Suprapubic skin (tissue), 4 donors: ENCODE measurements at places on chromosomes 3 and 15.

DNA sequence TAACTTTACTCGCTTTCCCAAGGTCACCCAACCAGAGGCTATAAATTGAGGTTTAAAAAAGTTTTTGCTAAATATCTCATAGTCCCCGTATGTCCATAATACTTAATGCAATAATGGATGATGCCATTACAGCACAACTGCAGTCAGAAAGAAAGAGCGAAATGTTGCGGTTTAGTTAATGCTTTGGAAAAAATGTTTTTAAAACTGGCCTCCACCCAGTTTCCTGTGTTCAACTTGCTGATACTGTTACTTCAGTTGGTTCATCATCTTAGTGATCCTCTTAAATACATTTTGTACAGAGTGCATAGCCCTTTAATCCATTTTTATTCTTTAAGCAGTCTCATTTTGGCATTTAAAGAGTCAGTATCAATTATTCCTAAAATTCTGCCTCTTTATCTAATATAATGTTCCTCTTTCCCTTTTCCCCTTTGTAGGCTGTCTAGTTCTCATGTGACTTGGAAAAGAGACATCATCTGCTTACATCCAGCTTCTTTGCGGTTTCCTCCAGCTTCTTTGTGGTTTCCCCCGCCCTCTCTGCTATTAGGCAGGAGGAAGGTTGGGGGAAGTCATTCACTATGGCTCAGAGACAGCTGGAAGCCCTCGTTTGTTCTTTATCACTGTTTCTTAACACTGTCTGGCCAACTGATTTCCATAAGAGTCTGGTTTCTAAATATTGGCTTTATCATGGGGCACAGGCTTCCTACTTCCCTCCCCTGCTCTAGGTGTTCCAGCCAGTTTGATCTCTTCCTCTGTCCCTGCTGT lies 154.3 kb downstream of the GOLIM4 start:
- no peak for DNase-seq

- DNase-seq: no peak
These were observed 62.9 kb upstream of the RAP2B start for GRCh38 chr3:153099131-153099530.

- DNase-seq: no peak
These were observed 69.5 kb downstream of the TIPARP start for GRCh38 chr3:156743859-156744258.

GRCh38 chr3:101303089-101303731 lies 17.2 kb downstream of the IMPG2 start:
- DNase-seq: no peak

DNA sequence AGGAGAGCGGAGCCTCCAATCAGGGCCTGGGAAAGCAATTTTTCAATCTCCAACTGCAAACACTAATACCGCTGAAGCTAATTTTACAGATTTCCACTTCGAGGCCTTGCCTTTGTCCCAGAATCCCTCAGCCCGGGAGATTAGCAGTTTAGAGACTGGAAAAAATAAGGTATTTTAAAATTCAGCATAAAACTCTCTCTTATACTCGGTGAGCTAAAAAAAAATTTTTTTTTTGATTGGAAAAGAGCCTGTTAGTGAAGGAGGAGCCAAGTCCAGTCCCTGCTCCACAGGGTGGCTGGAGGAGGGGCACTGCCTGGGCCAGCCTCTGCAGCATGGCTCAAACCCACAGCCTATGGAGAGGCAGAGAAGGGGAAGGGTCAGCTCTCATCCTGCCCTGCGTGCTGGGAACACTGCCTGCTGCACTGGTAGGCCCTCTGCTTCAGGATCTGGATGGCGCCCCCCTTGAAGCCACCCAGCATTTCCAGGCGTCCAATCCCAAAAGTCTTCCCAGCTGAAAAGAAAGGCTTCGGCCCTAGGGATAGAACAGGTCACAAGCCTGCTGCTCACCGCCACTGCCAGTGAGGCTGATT lies 48.9 kb downstream of the CACNA2D2 start:
- no peak for DNase-seq

- DNase-seq: no peak
These were observed 426.7 kb upstream of the FRG2C start for GRCh38 chr3:75237477-75237876.

DNA sequence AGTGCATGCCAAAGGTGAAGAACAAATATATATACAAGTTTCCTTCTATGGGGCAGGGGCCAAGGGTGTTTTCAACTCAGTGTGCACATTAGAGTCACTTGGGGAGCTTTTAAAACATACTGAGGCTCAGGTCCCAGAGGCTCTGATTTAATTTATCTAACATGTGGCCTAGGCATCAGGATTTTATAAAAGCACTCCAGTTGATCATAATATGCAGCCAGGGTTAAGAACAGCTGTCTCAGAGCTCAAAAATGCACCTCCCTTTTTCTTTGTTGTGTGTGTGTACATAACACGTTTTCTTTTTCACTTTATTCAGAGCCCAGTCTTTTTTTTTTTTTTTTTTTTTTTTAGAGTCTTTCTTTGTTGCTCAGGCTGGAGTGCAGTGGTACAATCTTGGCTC lies 57.9 kb upstream of the SETD2 start:
- no peak for DNase-seq

- no peak for DNase-seq
These were observed 44.9 kb downstream of the DLEC1 start for GRCh38 chr3:38083871-38084333.

DNA sequence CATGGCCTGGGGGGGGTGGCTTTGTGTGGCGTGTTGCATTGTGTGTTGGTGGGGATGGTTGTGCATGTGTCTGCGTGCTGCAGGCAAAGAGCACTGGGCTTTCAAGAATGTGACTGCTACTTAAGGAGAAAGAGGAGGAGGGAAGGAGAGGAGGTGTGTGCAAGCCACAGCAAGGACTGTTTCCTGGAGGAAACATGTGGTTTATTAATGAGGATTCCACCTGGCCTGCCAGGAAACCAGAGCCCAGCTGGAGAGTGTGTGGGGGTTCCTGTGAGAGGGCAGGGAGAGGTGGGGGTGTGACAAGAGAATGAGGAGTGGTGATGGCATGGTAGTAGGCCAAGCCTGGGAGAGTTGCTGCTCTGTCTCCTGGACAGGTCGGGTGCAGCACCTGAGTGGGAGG lies 258.1 kb upstream of the ROPN1 start:
- no peak for DNase-seq
